ENCODE measurements at places on chromosomes 5 and 9.

- no peak for DNase-seq
These were observed 101.7 kb downstream of the CDH18 start for GRCh38 chr5:19886123-19886917.

DNA sequence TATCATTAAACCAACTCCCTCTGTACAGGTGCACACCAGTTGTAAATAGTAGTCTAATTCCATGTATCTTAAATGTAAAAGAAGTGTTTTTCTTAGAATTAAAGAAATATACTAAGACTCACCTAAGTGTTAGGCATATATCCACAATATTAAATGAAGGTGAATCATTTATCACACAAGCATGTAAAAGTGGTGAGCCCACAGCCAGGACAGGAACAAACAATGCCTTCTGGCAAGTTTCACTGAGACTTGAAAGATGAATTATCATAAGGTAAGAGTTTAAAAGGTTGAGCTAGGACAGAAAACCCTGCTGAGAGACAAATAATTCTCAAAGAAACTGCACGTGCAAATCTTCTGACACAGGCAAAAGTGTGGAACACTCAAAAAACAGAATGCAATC, 832.5 kb downstream of the TAF11L14 start:
- DNase-seq, result no peak

- DNase-seq, result no peak
These were observed 15.7 kb upstream of the BTF3 start for GRCh38 chr5:73482383-73483136.

DNA sequence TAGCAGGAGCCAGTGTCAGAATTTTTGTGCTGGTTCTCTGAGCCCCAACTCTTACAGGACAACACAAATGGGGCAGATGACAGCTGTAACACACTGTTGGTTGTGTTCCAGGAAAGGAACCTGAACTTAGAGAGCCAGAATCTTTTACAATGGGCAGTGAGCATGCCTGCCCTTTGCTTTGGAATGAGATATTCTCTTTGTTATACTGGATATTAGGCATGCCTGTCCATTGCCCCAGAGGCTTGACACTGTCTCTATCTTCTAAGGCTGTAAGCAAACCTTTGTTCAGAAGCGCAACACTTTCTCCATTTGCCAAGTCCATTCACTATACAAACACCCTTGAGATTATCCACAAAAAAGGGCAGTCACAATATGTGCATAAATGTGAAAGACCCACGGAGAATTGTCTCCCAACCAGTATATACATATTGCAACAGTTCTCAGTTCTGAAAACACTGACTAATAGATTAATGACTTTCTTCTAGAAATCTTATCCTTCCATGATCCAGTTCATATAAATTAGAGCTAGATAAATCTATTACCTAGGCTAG, 26.3 kb upstream of the CEP120 start:
- no peak for DNase-seq

GRCh38 chr5:68730979-68731654, 362.7 kb upstream of the SLC30A5 start:
- no peak for DNase-seq

GRCh38 chr5:30239331-30240022, 954.0 kb upstream of the CDH6 start:
- DNase-seq, result no peak

- no peak for DNase-seq
These were observed 15.6 kb upstream of the NREP start for GRCh38 chr5:111772456-111773122.

- no peak for DNase-seq
These were observed 21.6 kb downstream of the DMRT2 start for GRCh38 chr9:1071730-1072129.

GRCh38 chr9:113409883-113410206, 630 bp downstream of the POLE3 start:
- DNase-seq, result no peak

DNA sequence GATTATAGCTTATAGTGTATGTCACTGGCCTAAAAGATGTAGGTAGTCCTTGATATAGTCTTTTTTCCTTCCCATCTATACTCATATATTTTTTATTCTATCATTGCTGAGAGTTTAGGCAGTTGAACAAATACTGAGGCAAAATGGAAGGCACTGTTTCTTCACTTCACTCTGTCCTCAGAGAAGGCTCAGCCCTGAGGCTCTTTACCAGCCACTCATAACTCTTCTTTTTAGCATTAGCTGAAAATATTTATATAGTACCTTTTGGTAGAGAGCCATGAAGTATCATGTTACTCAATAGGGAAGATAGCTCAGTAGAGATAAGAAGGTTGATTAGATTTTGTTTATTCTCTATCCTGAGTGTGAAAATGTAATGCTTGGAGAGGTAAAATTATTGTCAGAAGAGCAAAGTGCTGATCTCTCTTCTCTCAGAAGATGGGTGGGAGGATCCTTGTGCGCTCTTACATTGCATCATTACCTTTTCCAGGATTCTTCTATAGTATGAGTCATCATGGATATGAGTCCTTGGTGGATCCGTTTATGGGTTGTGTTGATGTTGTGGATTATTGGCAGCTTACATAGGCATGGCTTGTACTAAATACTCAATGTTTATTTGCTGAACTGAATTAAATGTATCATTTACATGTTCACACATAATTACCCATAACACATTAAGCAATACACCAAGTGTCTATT, 88.1 kb downstream of the ANXA1 start:
- no peak for DNase-seq

DNA sequence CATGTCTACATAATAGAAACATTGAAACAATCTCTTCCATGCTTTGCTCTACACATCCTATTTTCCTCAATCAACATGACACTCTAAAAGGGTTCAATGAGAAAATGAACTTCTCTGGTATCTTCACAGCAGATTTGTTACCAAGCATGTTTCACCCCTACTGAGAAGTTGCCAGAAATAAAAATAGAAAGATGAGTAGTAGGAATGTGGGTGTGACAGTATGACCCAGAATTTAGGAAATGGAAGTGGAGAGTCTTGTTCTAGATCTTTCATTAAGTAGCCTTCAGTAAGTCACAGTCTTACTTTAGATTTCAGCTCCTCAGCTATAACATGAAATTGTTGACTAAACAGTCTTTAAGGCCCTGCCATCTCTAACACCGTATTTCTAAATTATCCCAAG, 581.8 kb downstream of the EFNA5 start:
- DNase-seq, result no peak

- no peak for DNase-seq
These were observed 128.6 kb downstream of the PDZD2 start for GRCh38 chr5:31767335-31768031.

- no peak for DNase-seq
These were observed 842 bp upstream of the FEM1C start for GRCh38 chr5:115545351-115545882.

DNA sequence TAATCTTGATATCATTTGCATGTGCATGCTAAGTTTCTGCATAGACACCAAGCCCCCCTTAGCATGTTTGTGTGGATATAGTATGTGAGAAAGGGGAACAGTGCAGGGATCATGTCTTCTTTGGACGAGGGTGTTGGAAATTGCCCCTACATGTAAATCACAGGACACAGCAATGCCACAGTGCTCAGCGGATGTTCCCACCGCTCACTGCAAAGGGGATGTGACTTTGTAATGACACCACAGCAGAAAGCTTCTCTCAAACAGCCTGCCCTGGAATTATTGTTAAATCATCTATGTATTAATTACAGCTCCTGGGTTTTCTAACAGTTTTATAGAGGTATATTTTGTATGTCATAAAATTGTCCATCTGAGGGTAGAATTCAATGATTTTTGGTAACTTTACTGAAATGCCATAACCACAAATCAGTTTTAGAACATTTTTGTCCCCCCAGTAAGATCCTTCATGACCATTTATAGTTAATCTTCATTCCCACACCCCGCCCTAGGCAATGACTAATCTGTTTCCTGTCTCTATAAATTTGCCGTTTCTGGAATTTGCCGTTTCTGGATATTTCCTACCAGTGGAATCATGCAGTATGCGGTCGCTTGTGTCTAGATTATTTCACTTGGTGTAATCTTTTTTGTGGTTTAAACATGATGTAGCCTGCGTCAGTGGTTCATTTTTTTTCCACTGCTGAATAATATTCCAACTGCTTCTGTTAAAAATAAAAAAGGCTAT, 648.5 kb upstream of the WWC1 start:
- DNase-seq, result no peak

GRCh38 chr5:65722575-65723403, 784 bp downstream of the NLN start:
- no peak for DNase-seq

GRCh38 chr9:131667576-131667975, 72.3 kb downstream of the RAPGEF1 start:
- no peak for DNase-seq

DNA sequence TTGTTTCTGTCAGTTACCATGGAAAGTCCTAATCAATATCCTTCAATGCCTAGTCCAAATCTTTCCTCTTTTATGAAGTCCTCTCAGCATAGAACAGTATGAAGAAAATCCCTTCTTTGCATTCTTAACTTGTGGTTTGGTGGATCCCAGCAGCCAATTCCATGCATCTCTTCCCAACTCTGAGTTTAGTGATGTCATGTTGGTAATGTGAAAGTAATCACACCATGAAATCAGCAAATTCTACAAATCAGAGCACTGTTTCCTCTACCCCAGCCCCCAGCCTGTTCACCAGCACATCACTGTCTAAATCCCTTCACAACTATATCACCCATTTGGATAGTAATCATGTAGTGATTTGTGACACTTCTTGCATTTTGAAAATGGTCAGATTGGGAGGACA, 4.7 kb upstream of the C1QTNF2 start:
- DNase-seq, result no peak

DNA sequence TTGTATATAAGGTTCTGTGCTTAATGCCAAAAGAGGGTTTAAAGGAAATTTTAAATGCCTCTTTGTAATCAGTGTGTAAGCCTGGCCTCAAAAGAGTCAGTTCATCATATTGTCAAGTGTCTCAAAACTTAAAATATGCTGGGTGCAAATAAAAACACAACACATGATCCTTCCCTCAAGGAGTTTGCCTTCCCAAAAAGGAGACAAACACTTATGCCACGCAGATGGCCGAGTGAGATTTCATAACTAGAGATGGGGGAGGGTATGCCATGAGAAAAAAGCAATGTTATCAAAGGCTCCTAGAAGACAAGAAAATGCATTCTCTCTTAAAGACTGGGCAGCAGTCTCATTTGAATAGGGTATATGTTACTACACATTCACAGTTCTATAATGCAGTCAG, 55.2 kb downstream of the FBXO38 start:
- no peak for DNase-seq

DNA sequence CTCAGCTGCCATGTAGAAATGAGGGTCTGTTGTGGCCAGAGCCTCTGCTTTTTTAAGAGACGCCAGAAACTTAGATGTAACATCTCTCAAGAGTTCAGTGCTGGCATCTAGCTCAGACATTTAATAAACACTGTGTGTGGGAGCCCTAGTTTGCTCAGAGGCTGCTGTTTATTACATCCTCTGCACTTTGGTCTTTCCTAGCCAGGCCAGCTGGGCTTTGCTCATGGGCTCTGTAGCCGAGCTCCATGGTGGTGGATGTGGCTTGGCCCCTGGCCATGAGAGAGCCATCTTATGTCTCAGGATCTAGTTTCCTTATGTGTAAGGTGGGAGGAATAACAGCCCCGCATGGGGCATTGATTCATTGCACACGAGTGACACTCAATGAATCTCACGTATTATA, 30.0 kb downstream of the ARHGEF37 start:
- no peak for DNase-seq

- DNase-seq, result no peak
These were observed 348.8 kb upstream of the TNC start for GRCh38 chr9:115466756-115467155.

- no peak for DNase-seq
These were observed 61.2 kb upstream of the MAP1B start for GRCh38 chr5:72046106-72046505.

DNA sequence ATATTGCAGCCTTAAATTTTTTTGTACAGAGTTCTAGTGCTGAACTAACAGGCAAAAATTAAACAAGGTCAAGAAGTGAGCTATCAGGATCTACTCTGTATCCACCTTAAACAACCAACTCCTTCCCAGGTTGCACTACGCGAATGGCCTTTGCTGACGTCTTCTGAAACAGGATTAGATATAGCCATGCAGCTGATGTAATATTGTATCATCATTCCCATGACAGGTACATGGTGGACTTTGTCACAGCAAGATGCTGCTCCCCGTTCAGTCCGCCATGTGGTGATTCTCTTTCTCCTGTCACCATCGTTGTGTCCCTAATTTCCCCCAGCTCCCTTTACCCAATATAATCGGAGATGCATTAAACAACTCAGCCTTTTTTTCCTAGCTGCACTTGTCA, 328.9 kb downstream of the DEPDC1B start:
- no peak for DNase-seq

DNA sequence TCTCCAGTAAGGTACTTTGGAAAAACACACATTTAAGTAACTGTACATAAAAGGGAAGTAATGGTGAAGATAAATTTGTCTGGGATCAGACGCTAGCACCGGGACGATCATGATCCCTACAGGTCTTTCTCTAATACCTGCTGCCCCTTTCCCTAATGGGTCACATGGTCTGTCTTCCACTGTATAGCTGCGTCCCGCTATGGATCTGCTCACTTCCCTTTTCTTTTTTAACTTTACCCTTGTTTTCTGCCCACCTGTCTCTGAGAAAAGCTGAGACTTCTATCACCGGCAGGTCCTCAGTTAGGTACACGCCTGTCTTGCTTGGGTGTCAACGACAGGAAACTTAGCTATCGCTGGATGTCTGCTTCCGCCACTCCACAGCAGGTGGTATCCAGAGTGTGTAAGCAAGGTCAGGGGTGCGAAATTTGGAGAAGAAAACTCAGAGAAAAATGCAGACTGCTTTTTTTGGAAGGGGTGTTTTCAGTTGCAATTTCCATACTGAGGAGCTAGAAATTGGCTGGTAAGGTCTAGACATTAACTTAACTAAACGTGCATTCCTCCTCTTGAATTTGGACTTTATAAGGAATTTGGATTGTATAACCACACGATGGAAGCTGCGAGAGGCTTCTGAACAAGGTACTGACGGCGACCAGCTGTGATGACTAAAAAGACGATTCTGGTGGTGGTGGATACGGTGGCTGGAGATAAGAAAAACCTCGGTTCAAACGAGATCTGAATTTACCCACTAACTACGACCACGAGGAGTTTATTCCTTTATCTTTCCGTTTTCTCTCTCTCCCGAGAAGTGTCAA, 1.1 kb upstream of the ICE1 start:
- DNase-seq, result no peak
